Left renal cortex interstitium (tissue), 4 donors: ENCODE measurements at places on chromosomes 11 and 22. TPM values are rescaled to one million over a fixed set of nuclear protein-coding genes. Genes with fewer than 3 reads are reported as not detected.

The UCP3 gene
- 5.3 TPM for polyA plus RNA-seq

The JAML gene
- polyA plus RNA-seq, result 3.2 TPM

The SYT13 gene
- 11.5 TPM for polyA plus RNA-seq

The TIMM10B gene
- 38.5 TPM for polyA plus RNA-seq

The ALDH3B1 gene
- 2.8 TPM for polyA plus RNA-seq

The OR8G5 gene
- not detected for polyA plus RNA-seq

The PKP3 gene
- 4.0 TPM for polyA plus RNA-seq

The KDM4E gene
- 0.18 TPM for polyA plus RNA-seq

The CHEK2 gene
- polyA plus RNA-seq, result 22.5 TPM

The KLHDC7B gene
- 0.39 TPM for polyA plus RNA-seq

The ANGPTL5 gene
- polyA plus RNA-seq, result not detected

The MS4A13 gene
- polyA plus RNA-seq, result not detected

The OR2D2 gene
- polyA plus RNA-seq, result not detected

The ABCC8 gene
- 2.2 TPM for polyA plus RNA-seq
